Upper lobe of right lung (tissue), 1 donor: ENCODE measurements at places on chromosomes 7 and 10. TPM values are rescaled to one million over a fixed set of nuclear protein-coding genes. Genes with fewer than 3 reads are reported as not detected.

GRCh38 chr10:4663162-4663992 is 162.6 kb upstream of the AKR1E2 start:
- H3K4me1 ChIP-seq, result peaks cover 11% of the 10 kb centered on the region
- DNase-seq, result no peak
- peak overlapping the region; percentile 77 for H3K27ac ChIP-seq
- no peak overlapping the region for H3K4me3 ChIP-seq

GRCh38 chr7:41162612-41163011 is 540.3 kb downstream of the INHBA start:
- H3K4me1 ChIP-seq, result no peaks in the 10 kb centered on the region
- H3K27me3 ChIP-seq, result no peaks in the 10 kb centered on the region
- no peaks in the 10 kb centered on the region for H3K36me3 ChIP-seq
- no peak for DNase-seq

DNA sequence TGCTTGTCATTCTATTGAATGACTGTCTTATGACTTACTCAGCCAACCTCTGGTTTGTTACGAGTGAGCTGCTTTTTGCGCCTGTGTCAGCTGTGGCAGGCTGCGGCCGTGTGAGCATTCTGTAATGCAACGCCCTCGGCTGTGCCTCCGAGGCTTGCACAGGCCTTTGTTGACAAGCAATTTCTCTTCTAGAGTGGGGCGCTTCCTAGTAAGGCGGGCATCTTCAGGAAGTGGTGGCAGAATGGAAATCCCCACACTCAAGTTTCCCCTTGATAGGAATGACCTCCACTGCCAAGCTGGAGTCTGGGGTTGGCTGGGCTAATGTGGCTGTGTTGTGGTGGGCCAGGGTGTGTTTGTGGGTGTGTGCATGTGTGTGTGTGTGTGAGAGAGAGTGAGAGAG is 20.2 kb upstream of the TMEM178B start:
- H3K4me3 ChIP-seq, result no peak overlapping the region
- H3K27me3 ChIP-seq, result no peaks in the 10 kb centered on the region
- H3K4me1 ChIP-seq, result no peaks in the 10 kb centered on the region
- H3K27ac ChIP-seq, result no peak overlapping the region
- no peak for DNase-seq

The NEUROD6 gene
- total RNA-seq, result not detected

The BNIP3 gene
- total RNA-seq, result 38.2 TPM

DNA sequence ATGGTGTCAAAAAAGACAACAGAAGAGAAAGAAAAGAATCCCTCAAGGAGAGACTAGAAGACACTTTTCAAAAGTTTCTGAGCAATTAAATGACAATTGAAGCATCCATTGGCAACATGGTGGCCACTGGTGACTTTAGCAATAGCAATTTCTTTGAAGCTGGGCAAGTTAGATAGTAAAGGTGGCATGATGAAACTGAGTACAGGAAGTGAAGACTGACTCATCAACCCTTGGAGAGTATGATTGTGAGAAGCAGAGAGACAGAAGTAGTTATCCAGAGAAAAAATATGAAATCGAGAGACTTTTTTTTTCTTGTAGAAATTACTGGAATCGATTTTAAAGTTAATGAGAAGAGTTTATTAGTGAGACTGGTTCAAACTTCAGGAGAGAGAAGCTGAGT is 52.5 kb downstream of the DGKB start:
- no peaks in the 10 kb centered on the region for H3K36me3 ChIP-seq
- DNase-seq, result no peak
- H3K4me1 ChIP-seq, result no peaks in the 10 kb centered on the region
- no peaks in the 10 kb centered on the region for H3K27me3 ChIP-seq
- no peak overlapping the region for H3K27ac ChIP-seq

DNA sequence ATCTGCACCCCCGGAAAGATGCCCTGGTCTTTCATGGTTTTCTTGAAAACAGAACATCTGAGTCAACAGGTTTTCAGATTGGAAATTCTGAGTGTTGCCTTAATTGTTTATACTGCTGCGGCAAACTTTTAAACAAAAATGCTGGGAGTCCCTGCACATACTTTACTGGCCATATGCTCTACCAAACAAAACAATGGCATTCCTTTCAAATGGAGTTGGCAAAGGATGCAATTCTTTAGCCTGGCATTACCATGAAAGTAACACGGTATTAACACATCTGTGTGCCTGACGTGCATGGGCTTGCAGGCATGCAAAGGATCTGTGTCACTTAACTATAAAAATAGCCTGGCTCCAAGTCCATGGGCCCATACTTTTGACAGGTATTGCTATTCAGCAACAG is 4.2 kb downstream of the INHBA start:
- peaks cover 18% of the 10 kb centered on the region for H3K27me3 ChIP-seq
- no peaks in the 10 kb centered on the region for H3K4me1 ChIP-seq
- H3K4me3 ChIP-seq, result peak overlapping the region; percentile 48
- DNase-seq, result no peak
- H3K27ac ChIP-seq, result peak overlapping the region; percentile 70

DNA sequence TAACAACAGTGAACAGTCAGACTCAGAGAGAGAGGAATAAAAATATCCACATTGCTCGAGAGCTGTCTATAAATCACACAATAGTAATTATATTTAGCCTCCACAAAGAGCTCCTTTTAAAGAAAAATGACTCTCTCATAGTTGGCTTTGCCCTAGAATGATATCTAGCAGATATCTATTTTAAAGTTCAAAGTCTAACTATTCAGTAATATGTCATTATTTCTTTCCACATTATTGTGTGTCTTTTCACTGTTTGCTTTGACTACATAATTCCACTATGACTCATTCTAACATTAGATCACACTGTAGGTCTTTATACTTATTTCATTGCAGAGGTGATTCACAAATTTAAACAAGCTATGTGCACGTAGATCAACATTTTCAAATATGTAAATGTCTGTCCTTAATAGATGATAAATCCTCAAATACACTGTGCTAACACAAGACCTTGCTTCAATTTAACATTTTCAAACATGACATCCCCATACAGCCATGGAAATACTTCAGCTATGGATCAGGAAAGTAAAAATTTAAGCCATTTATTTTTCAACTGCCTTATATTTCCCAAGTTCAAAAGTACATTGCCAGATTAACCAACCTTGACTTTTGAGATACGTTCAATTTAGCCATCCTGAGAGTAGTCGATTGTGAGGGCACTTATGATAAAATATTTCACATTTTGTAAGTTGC is 99.9 kb upstream of the AKR1E2 start:
- no peaks in the 10 kb centered on the region for H3K27me3 ChIP-seq
- H3K4me3 ChIP-seq, result no peak overlapping the region
- no peaks in the 10 kb centered on the region for H3K4me1 ChIP-seq
- DNase-seq, result no peak
- no peaks in the 10 kb centered on the region for H3K36me3 ChIP-seq
- no peak overlapping the region for H3K27ac ChIP-seq

GRCh38 chr7:129055294-129055816 is 444 bp upstream of the TNPO3 start:
- H3K27me3 ChIP-seq, result no peaks in the 10 kb centered on the region
- H3K4me3 ChIP-seq, result peak overlapping the region; percentile 92
- peaks cover 18% of the 10 kb centered on the region for H3K4me1 ChIP-seq
- H3K27ac ChIP-seq, result peak overlapping the region; percentile 98
- H3K36me3 ChIP-seq, result no peaks in the 10 kb centered on the region

- no peak overlapping the region for H3K27ac ChIP-seq
Observed at GRCh38 chr10:20890009-20890408, 7.1 kb downstream of the NEBL start.

- H3K27me3 ChIP-seq, result no peaks in the 10 kb centered on the region
- DNase-seq, result no peak
- no peak overlapping the region for H3K4me3 ChIP-seq
- H3K4me1 ChIP-seq, result no peaks in the 10 kb centered on the region
- no peak overlapping the region for H3K27ac ChIP-seq
Observed at GRCh38 chr7:70354409-70355169, 756.3 kb downstream of the AUTS2 start.

DNA sequence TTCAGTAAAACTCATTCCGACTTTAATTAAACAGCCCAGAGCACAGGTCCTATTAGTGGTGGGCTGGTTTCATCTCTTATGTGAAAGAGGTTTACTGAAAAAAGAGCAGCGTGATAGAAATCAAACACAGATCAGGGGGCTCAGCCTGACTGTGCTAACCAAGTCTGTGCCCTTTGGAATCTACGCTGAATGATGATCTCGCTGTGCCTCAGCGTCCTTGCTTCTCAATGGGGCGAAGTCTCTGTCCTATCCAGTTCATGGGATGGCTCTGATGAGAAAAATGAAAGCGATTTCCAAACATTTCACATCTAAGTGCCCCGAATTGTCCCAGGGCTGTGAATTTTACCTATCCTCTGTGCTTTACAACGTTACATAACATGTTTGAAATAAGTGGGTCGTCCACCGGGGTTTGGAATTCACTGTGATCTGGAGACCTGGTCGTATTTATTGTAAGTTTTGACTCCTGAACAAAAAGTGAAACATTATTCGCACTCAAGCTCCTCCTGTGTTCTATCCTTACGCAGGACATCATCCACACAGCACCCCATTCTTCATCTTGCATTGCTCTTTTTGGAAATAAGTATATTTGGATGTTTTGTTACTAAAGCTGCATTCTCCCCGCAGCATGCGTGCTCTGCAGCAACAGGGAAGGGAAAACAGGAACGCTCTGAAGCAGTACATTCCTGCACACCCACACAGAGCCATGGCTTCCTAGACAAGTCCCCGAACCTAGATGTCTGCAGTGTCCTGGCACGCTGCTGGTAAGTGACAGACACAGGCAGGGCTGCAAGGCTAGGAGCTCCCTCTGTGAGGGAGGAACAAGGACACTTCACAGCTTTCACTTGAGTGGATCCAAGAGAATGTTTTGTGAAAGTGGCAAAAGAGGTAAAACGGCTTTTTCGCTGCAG is 83.5 kb downstream of the SLC37A3 start:
- no peaks in the 10 kb centered on the region for H3K27me3 ChIP-seq
- peaks cover 38% of the 10 kb centered on the region for H3K4me1 ChIP-seq
- H3K27ac ChIP-seq, result peak overlapping the region; percentile 7
- H3K4me3 ChIP-seq, result peak overlapping the region; percentile 18

DNA sequence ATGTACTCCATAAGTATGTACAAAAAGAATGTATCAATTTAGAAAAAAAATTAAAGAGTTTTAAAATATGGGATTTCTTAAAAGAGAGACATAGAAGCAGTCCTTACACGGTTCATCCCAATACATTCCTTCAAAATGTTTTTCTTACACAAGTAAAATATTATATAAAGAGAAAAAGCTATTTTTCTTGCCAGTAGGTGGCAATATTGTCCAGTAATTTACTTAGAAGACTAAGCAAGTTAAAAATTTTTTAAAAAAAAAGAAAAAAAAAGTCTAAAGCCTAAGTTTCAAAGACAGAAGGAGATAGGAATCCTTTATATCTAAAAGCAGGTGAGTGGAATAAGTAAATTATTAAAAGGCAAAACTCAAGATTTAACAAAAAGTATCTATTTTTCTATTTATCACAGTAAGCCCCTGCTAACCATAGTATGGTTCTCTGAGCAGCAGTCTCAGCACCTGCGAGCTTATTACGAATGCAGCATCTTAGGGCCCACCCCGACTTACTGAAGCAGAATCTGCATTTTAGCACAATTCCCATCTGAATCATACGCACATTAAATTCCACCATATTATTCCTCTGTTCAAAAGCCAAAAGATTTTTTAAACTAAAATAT is 240.6 kb downstream of the DGKI start:
- no peak for DNase-seq
- H3K27me3 ChIP-seq, result no peaks in the 10 kb centered on the region
- no peak overlapping the region for H3K27ac ChIP-seq
- H3K4me3 ChIP-seq, result no peak overlapping the region

- no peaks in the 10 kb centered on the region for H3K4me1 ChIP-seq
- no peak overlapping the region for H3K4me3 ChIP-seq
- H3K36me3 ChIP-seq, result no peaks in the 10 kb centered on the region
- no peak overlapping the region for H3K27ac ChIP-seq
- DNase-seq, result no peak
Observed at GRCh38 chr7:105759670-105760550, 116.5 kb downstream of the ATXN7L1 start.

DNA sequence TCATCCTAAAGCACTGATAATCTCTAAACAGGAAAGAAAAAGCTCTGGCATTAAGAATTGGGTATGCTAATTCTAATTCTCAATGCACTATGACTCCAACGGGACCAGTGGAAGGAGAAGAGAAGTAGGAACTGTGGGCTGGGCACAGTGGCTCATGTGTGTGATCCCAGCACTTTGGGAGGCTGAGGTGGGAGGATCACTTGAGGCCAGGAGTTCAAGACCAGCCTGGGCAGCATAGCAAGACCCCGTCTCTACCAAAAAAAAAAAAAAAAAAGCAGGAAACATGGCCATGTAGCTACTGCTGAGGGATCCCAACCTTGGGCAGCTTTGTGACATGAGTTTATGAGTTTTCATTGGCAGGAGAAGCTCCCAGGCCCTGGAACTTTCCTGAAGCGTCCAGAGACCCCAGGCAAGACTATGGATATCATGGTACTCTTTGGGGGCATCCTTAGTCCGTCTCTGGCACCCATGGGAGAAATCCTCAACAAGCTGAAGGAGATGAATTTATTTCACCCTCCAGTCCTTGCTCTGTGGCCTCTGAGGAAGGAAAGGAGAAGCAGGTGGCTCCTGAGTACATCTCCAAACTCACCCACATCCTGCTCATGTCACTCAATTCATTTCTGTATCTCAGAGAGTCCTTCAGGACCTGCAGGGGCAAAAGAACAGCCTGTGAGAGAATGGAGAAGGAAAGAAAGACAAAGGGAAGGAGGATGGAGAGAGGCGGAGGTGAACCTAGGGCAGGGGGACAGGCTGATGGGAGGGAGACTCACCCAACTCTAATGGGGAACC is 99.5 kb downstream of the SPDYE5 start:
- no peak overlapping the region for H3K4me3 ChIP-seq
- H3K4me1 ChIP-seq, result no peaks in the 10 kb centered on the region
- peaks cover 41% of the 10 kb centered on the region for H3K36me3 ChIP-seq
- no peak for DNase-seq
- H3K27me3 ChIP-seq, result no peaks in the 10 kb centered on the region
- no peak overlapping the region for H3K27ac ChIP-seq

DNA sequence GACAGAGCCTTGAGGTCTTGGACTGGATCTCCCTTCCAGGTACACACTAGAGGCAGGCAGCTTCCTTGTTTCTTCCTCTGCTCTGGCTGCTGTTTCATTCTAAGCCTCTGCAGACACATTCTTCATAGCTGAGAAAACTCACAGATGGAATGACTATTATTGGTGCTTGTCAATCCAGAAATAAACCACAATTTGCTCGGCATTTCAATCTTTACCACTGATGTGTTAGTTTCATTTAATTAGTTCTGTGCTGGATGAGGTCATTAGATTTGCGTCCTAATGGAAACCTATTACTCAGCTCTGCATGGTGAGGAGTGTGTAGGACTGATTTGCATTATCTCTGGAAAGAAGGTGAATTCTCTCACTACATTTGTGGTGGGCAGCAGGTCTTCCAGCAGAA is 392.5 kb downstream of the NRG3 start:
- no peaks in the 10 kb centered on the region for H3K27me3 ChIP-seq
- H3K36me3 ChIP-seq, result no peaks in the 10 kb centered on the region
- H3K4me3 ChIP-seq, result no peak overlapping the region
- H3K4me1 ChIP-seq, result no peaks in the 10 kb centered on the region

The GNG11 gene
- 22.6 TPM for total RNA-seq
